ENCODE measurements at places on chromosomes 2 and 18.
A peak's percentile ranks its signal among the peaks of the same experiment; 100 is the strongest.

- DNase-seq, result no peak
These were observed 94.2 kb upstream of the FZD7 start for GRCh38 chr2:201939453-201939941.

DNA sequence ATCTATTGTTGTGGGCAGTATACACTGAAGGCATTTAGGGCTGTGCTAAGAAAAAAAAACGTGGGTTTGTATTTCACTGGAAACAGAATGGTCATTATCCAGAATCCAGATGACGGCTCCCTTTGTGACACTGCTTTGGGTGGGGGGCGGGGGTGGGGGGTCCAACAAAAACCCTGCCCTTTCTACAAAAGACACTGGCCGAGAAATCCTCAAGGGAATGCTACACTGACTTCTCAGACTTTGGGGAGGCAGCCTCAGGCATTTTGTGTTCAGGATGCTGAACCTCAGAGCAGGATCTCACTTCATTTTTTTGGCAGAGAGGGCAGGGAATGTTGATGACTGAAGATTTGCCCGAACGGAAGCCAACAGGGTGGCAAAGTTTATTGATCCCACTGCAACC, 417.1 kb downstream of the HRH4 start:
- DNase-seq, result no peak

GRCh38 chr2:192391041-192391440, 196.3 kb upstream of the TMEFF2 start:
- DNase-seq, result no peak

- DNase-seq, result no peak
These were observed 132.1 kb downstream of the COL6A3 start for GRCh38 chr2:237281836-237282306.

DNA sequence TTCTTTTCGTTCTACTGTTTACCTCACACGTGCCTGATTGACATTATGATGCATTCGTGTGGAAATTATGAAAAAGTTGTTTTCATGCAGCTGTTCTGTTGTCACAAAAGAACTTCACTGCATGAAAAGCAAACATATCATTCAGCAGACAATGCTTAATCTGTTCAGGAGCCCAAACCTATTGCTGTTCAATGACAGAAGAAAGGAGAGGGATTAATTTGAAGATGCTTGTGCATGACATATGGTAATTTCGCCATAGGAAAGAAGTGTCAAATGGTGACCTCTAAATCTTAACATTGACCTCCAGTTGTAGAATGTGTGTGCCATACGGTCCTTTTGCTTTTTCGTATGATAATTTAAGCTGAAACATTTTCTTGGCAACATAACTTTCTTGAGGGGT, 124.5 kb downstream of the WDR7 start:
- DNase-seq, result no peak

DNA sequence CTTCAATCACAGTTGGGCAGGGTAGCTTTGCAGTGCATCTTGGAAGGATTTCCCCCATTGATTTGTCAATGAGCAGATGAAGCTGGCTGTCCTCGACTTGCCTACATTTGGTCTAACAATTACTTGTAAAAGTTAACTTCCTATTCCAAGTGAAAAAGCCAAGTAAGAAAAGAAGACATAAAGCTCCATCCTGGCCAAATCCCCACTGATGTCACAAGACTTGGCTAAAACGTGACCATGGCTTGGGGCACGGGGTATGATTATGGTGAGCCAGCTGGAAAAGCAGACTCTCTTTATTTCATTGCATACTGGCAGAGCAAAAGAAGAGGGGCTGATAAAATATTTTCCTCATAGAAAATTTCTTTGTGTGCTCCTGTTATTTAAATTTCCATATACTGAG, 25.4 kb upstream of the PID1 start:
- DNase-seq, result no peak

- peak; percentile 50 for DNase-seq
These were observed 39.8 kb upstream of the AAK1 start for GRCh38 chr2:69683170-69683971.

GRCh38 chr2:72423756-72424155, 276.1 kb upstream of the CYP26B1 start:
- DNase-seq, result no peak

- DNase-seq, result no peak
These were observed 19.1 kb upstream of the LRRTM1 start for GRCh38 chr2:80323610-80324009.

DNA sequence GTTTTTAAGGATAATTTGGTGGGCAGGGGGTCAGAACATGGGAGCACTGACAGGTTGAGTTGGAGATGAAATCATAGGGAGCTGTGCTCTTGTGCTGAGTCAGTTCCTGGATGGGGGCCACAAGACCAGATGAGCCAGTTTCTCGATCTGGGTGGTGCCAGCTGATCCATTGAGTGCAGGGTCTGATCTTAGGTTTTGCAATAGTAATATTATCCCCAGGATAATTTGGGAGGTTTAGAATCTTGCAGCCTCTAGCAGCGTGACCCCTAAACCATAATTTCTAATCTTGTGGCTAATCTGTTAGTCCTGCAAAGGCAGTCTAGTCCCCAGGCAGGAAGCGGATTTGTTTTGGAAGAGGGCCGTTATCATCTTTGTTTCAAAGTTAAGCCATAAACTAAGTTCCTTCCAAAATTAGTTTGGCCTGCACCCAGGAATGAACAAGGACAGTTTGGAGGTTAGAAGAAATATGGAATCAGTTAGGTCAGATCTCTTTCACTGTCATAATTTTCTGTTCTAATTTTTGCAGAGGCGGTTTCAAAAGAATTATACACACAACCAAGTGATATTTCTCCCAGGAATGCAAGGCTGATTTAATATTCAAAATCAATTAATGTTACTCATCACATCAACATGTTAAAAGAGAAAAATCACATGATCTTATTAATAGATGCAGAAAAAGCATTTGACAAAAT, 23.0 kb downstream of the DBI start:
- DNase-seq, result no peak

- no peak for DNase-seq
These were observed 348.1 kb downstream of the TGIF1 start for GRCh38 chr18:3798032-3798431.

DNA sequence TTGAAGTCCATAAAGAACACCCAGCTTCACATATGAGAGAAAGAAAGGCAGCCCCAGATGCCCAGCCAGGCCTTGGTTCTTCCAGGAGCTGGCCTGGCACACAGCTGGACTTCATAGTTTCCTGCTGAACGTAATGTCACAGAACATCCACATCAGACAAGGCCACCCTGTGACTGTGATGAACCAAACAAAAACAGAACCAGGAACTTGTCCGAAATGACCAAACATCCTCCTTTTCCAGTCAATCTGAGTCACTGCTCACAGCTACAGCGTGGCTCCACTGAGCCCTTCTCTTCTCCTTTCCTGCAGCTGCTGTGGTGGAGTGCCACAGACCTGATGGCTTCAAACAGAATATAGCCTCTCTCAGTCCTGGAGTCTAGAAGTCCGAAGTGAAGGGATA, 45.4 kb upstream of the PAPOLG start:
- no peak for DNase-seq

- DNase-seq, result no peak
These were observed 90.6 kb downstream of the TWIST2 start for GRCh38 chr2:238938401-238939055.

DNA sequence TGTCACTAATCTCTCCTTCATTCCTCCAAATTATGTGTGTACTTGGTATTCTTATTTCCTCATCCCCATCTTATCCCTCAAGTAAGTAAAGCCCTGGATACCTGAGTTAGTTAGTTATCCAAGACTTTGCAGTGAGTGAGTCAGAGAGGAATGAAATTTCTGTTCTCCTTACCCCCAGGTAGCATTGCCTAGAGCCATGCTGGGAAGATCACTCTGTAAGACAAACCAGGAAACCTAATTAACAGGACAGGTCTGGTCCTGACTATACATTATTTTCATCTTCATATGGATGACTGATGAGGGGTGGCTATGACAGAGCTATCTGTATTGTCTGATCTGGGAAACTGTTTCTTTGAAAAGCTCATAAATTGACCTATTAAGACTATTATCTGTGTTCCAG, 55.0 kb upstream of the ITGA6 start:
- no peak for DNase-seq

- no peak for DNase-seq
These were observed 613 bp downstream of the COL5A2 start for GRCh38 chr2:189178726-189179569.

DNA sequence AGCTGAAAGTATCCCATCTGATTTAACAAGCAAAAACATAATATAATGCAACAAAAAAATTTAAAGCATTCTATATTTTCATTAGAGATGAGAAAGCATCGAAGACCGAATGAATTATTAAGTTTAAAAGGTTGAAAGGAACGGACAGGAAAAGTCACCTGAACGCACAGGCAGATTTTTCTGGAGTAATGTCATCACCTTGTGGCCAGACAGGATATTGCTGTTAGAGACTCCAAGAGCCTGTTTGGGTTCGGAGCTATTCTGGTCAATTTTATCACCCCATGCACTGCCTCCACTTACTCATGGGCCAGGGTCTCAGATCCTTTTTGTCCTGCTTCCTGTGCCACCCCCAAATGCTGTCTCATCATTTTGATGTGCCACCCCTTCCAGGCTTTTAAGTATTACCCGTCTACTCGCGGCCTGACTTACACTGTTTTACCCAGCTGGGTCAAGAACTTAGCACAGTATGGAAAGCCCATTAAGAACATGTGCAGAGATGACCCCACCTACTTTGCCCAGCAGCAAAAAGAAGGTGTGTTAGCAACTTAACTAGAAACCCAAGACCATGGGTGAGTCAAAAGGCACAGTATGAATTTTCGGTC, 27.3 kb downstream of the GKN2 start:
- DNase-seq, result peak; percentile 42

DNA sequence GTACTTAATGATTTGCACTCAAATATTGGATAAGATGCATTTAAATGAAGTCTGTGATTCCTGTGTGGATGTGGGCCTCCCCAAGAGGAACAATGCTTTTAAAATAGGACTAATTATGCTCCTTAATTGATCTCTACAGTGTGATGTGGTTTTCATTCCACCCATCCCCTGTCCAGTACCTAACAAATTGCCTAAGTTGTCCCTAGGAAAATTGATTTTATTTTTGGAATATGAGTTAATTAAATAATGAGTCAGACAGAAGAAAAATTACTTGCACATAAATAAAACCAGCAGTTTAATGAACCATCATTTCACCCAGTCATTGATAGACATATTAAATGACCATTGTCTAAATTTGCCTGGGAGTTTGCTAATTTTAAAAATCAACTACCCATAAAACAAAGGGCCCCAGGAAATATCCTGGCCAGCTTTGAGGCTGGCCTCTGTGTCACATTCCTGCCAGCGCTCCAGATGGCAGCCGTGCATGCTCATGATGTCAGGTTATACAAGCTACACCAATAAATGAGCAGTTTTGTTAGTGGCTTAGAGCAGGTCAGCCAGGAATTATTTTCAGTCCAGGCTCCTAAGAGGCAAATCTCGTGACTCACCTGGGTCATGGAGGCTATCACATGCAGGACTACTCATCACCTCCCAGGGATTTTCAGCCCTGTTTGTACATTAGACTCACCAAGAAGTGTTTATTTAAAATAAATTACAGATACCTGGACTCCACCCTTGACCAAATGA, 31.9 kb downstream of the ABHD3 start:
- no peak for DNase-seq

DNA sequence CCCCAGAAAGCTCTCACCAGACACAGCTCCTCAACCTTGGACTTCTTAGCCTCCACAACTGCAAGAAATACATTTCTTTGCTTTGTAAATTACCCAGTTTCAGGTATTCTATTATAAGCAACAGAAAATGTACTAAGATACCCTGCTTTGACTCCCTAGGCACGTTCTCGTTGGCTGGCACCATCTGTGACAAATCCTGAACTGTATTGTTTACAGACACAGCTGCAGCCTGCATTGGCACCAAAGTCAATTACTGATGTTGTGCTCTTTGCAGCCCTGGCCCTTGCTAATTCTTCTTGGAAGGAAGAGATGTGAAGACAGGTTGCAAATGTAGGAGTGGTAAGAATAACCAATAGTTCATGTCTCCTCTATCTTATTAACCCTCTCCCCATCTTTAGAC, 72.7 kb upstream of the FAM136A start:
- DNase-seq, result no peak

DNA sequence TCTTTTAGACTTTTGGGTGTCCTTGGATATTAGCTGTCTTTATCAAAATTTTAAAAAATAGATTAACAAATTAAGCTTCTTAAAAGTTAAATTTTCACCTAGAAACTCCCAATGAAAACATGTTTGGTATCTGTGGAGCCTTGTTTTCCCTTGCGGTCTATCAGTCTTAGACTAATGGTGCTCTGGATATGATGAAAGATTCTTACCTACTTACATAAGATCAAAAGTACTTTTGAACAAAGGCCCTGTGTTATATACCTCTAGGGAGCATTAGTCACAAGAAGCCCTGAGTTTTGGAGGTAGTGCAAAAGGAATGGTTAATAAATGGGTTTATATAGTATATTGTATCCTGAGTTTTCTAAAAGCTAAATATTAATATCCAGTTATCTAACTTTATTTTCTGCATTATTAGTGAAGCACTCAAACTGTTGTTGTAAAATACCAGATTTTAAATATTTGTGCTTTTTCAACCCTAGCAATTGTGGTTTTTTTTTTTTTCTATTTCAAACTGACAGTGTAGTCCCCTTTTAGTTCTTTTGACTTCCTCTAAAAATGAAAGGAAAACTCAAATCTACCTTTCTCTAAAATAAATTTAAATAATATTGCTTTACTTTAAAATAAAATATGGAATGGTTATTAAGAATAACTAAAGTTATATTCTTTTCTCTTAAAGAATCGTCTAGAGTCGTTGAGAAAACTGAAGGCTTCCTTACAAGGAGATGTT, 18.1 kb downstream of the NDC80 start:
- DNase-seq, result no peak

DNA sequence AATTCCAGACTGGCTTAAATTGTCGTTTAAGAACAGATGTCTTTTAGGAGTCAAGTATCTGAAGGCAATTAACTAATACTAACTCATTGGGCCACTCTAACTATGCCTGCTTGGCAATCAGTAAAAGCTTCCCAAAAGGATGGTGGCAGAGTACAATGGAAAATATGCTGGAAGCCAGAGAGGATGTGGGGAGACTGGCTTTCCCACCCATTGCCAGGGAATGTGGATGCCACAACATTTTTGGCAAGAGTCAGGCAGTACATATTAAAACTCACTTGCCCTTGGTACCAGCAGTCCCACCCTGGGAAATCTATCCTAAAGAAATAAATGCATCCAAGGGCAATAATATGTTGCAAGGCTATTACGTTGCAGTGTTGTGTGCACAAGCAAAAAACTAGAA, 74.0 kb upstream of the FZD7 start:
- no peak for DNase-seq

DNA sequence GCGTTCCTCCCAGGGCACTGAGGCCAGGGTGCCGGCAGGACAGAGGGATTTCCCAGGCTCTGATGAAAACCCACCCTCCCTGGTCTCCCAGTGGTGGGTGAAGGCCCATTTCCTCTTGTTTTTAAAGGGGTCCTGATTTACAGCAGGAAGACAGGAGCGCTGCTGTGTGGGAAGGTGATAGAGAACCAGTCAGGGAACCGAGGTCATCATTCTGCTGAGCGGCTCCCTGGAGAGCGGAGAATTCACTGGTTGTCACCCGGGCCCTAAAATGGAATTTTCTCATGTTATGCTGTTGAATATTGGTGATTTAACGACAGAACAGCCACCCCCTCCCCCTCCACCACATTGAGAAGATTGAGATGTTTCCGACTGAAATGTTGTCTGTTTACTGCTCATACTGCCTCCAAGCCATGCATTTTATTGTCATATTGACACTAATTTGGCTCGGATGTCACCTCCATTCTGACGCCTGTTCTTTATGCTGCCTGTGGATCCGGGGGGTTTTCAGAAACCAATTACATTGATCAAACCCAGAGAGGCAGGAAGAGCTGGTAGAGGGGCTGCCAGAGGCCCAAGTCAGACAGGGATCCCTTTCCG, 225.2 kb downstream of the GLI2 start:
- DNase-seq, result no peak

Measured in HL-60 (cell line).